Immature natural killer cell (primary cell): ENCODE measurements at places on chromosomes 12 and 14. TPM values are rescaled to one million over a fixed set of nuclear protein-coding genes. Genes with fewer than 3 reads are reported as not detected.

LPCAT3 gene
- polyA plus RNA-seq, result 34.8 TPM

DNA sequence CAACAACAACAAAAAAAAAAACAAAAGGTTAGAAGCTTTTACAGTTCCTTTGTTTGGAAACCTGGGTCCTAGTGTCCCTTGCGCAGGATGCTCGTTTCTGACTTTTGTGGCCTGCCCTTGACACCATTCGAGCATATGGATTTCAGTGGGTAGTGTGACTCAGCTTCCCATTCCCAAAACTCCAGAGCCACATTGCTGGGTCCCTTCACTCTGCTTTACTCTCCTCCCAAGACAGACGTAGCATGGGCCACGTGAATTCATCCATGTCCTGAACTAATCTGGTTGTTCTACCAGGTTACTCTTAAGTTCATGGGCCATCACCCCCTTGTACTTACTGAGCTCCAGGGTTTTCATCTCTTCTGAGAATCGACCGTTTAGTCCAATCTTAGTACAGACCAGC, 68.0 kb upstream of the MAX start:
- H3K27me3 ChIP-seq, result peaks cover 3% of the 10 kb centered on the region
- peaks cover 12% of the 10 kb centered on the region for H3K4me1 ChIP-seq
- DNase-seq, result no peak
- H3K27ac ChIP-seq, result no peak overlapping the region
- H3K4me3 ChIP-seq, result peak overlapping the region; percentile 59

- peaks cover 20% of the 10 kb centered on the region for H3K4me1 ChIP-seq
- DNase-seq, result no peak
- H3K27ac ChIP-seq, result no peak overlapping the region
- H3K36me3 ChIP-seq, result no peaks in the 10 kb centered on the region
Observed at GRCh38 chr12:52260361-52261207, 13.9 kb upstream of the KRT86 start.

NPAS3 gene
- not detected for polyA plus RNA-seq

FGD4 gene
- polyA plus RNA-seq, result 0.39 TPM

DNA sequence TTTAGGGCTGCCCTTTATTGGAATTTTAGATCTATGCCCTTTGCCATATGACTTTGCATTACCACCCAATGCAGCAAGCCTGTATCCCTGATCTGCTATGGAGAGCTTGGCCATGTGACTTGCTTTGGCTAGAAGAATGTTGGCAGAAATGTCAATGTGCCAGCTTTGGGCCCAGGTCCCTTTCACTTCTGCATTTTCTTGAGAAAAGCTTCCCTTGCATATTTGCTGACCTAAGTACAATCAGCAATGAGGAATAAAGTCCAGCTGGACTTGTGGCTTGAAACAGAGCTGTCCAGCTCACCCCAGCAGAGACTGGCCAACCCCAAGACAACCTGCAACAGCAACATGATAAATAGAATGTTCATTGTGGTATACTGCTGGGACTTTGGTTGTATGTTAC, 135.9 kb downstream of the PAH start:
- no peak overlapping the region for H3K27ac ChIP-seq
- H3K27me3 ChIP-seq, result no peaks in the 10 kb centered on the region
- no peak for DNase-seq
- no peak overlapping the region for H3K4me3 ChIP-seq
- H3K4me1 ChIP-seq, result no peaks in the 10 kb centered on the region

METTL1 gene
- 3.5 TPM for polyA plus RNA-seq

DNA sequence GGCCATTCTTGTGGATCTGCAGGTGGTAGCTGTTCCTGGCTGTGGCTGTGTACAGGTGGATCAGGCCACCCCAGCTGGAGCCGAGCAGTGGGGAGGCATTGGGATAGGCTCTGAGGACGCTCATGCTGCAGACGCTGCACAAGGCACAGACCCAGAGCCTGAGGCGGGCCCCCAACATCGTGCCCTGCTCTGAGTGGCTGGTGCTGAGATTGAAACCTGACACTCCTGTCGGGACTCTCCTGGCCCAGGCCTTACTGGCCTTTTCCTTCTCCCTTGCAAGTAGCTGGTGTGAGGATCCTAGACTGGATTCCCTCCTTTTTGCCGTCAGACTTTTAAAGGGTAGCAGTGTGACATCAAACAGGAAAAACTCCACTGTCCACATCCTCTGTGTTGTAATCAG, at the start of gene FGF23:
Gene FGF23 (minus strand): TSS at position 308 of the 400 bp plus-strand sequence. CDS start 130 bp downstream, at position 178.
- no peak within 1 kb of the TSS for H3K4me3 ChIP-seq
- DNase-seq, result no peak
- no peak within 1 kb of the TSS for H3K27ac ChIP-seq
- H3K4me1 ChIP-seq, result no peaks in the 10 kb centered on the region
- no peaks in the 10 kb centered on the region for H3K36me3 ChIP-seq

GRCh38 chr14:61750708-61751474, 11.3 kb upstream of the SNAPC1 start:
- H3K27me3 ChIP-seq, result peaks cover 5% of the 10 kb centered on the region
- peak overlapping the region; percentile 76 for H3K27ac ChIP-seq
- peaks cover 16% of the 10 kb centered on the region for H3K36me3 ChIP-seq
- H3K4me1 ChIP-seq, result peaks cover 17% of the 10 kb centered on the region
- peak; percentile 68 for DNase-seq

IRAK3 gene
- polyA plus RNA-seq, result 0.53 TPM

- no peak for DNase-seq
- peaks cover 2% of the 10 kb centered on the region for H3K4me1 ChIP-seq
- H3K4me3 ChIP-seq, result no peak overlapping the region
- H3K27me3 ChIP-seq, result peaks cover 11% of the 10 kb centered on the region
- H3K27ac ChIP-seq, result no peak overlapping the region
Observed at GRCh38 chr12:19706936-19707335, 267.6 kb downstream of the AEBP2 start.

MIP gene
- polyA plus RNA-seq, result not detected

DNA sequence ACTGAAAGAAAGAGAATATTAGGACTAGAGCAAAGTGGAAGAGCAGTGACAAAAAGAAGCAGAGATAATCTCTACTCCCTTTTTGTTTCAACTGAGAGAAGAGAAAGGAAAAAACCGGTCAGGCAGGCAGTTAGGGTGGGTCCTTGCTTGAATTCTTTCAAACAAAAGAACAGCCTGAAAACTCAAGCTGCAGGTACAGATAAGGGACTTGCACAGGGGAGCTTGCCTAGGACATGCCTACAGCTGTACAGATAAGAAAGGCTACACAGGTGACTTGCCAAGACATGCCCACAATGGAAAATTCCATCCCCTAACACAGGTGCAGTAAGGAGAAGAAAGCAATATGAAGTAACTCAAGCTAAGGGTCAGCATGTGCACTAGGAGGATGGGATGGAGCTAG, 532.2 kb upstream of the MIS18BP1 start:
- H3K27me3 ChIP-seq, result peaks cover 2% of the 10 kb centered on the region
- no peak overlapping the region for H3K27ac ChIP-seq
- H3K36me3 ChIP-seq, result no peaks in the 10 kb centered on the region
- no peak overlapping the region for H3K4me3 ChIP-seq

DNA sequence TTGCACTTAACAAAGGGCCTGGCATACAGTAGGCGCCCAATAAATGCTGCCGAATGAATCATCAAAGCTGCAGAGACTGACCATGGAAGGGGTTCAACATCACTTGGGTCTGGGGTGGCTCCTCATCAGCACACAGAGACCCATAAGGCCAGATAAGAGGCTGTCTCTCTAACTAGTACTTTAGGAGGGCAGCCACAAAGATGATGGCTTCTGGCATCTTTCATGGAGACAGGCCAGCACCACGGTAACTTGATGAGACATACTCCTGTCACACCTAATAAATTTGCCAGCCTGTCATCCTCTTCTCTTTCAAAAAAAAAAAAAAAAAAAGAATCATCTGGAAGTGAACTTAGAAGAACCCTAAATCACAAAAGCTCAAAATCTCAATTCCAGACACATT, 3.4 kb downstream of the PRIMA1 start:
- H3K4me1 ChIP-seq, result no peaks in the 10 kb centered on the region
- no peak overlapping the region for H3K4me3 ChIP-seq
- no peak overlapping the region for H3K27ac ChIP-seq
- no peak for DNase-seq
- peaks cover 18% of the 10 kb centered on the region for H3K27me3 ChIP-seq

DNA sequence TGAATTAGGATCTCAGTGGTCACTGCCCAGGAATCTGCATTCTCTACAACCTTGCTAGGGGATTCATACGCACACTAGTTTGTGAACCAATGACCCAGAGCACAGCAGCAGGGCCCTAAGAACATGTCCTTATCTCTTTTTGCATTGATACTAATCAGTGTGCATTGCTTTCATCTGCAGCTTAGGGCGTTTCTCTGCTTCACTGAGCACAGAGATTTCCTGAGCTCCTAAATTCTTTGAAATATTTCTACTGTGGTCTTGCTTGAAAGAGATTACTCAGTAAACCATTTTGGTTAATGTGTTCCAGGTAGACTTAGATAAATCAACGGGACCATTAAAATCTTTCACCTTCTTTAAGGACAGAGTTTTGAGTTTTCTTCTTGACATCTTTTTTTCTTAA, 351.3 kb upstream of the KITLG start:
- peaks cover 1% of the 10 kb centered on the region for H3K27me3 ChIP-seq
- no peak overlapping the region for H3K27ac ChIP-seq
- H3K4me1 ChIP-seq, result peaks cover 4% of the 10 kb centered on the region
- H3K36me3 ChIP-seq, result no peaks in the 10 kb centered on the region

GRCh38 chr12:131332224-131332623, 378.5 kb downstream of the ADGRD1 start:
- no peak overlapping the region for H3K4me3 ChIP-seq
- H3K27me3 ChIP-seq, result peaks cover 7% of the 10 kb centered on the region
- H3K4me1 ChIP-seq, result peaks cover 10% of the 10 kb centered on the region
- H3K36me3 ChIP-seq, result no peaks in the 10 kb centered on the region
- DNase-seq, result no peak
